ENCODE measurements at places on chromosomes 2 and 18.

DNA sequence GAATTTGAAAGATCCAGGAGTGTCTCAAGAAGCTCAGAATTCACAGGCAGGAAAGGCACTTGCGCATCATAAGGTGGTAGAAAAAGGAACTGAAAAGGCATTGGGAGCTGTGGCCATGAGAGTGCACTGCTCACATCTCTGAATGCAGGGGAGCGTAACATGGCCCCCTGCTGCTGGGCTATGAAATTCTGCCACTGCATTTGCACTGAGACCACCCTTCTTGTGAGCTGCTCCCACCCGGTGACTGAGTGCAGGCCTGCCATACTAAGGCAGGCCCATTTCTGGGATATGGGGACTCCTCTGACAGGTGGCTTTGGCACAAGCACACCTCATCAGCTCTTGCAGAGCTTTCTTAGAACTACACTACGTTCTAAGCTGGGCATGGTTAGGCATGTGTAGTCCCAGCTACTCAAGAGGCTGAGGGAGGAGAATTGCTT is 25.3 kb upstream of the STARD7 start:
- peak; percentile 65 for DNase-seq

DNA sequence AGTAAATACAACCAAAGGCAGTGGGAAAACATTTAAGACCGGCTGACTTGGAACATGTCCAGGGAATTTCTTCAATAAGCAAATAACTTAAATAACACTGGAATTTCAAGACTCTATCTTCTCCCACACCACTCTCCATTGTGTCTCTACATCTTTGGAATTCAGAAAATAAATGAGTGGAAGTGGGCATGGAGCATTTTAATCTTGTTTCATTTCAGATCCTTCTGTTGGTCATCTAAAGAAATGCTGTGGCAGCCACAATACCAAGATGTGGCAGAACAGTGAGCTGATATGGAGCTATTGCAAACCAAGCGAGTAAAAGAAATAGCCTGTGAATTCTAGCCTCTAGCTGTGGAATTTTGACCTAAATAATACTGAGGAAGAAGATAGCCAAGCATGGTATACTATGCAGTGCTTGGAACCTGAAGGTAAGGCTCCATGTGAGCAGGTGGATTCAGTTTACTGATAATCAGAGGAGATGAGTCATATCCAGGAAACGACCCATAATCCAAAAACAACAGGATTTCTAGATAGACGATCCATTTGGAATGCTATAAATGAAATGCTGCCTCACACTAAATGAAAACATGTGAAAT is 157.1 kb upstream of the SCN7A start:
- no peak for DNase-seq

- DNase-seq, result peak; percentile 82
Observed at GRCh38 chr2:15748736-15749323, 157.2 kb downstream of the DDX1 start.

DNA sequence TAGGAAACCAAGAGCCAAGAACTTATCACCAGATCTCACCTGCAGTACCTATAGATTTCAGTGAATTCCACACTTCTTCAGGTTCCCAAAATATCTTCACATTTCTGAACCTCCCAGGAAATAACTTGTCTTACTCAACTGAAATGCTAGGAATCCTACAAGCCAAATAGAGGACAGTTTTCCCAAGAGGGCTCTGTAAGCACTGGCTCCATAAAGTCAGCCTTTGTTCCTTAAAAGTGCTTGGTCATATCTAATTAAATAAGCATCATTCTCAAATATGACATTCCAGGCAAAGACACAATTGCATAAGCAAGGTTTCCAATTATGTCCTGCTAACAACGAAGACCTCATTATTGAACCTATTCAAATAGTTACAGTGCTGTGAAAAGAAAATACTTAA is 154.6 kb upstream of the MGAT5 start:
- DNase-seq, result no peak

GRCh38 chr2:136448986-136449780 is 316.2 kb upstream of the THSD7B start:
- DNase-seq, result no peak
